Jurkat, Clone E6-1 (cell line): ENCODE measurements at places on chromosomes 11 and 22.
A peak's percentile ranks its signal among the peaks of the same experiment; 100 is the strongest.

DNA sequence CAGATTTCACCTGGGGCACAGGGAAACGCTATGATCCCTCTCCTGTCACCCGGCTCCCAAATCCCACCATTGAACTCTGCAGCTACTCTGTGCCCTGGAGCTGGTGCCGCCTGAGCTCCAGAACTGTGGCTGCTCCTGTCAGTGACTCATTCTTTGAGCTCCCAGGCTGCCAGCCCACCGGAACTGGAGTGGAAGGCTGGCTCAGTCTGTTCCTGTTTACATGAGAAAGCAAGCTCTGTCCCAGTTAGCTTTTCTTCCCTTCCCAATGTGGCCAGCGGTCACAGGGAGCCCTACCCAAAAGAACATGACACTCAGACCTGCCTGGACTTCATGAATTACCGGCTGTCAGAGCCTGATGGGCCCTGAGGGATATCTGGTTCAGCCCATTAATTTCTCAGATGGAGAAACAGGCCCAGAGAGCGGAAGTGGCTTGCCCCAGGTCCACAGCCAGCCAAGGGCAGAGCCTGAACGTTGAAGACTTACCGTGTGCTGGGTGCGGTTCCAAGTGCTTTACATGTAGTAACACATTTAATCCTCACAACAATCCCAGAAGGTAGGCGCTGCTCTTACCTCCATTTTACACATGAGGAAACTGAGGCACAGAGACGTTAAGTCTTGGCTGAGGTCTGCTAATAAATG lies 23.8 kb upstream of the IGSF22 start:
- DNase-seq, result no peak

GRCh38 chr11:102929972-102930371 lies 25.6 kb downstream of the MMP13 start:
- DNase-seq, result no peak

GRCh38 chr22:48224332-48224731 lies 1461.9 kb downstream of the TBC1D22A start:
- no peak for DNase-seq

DNA sequence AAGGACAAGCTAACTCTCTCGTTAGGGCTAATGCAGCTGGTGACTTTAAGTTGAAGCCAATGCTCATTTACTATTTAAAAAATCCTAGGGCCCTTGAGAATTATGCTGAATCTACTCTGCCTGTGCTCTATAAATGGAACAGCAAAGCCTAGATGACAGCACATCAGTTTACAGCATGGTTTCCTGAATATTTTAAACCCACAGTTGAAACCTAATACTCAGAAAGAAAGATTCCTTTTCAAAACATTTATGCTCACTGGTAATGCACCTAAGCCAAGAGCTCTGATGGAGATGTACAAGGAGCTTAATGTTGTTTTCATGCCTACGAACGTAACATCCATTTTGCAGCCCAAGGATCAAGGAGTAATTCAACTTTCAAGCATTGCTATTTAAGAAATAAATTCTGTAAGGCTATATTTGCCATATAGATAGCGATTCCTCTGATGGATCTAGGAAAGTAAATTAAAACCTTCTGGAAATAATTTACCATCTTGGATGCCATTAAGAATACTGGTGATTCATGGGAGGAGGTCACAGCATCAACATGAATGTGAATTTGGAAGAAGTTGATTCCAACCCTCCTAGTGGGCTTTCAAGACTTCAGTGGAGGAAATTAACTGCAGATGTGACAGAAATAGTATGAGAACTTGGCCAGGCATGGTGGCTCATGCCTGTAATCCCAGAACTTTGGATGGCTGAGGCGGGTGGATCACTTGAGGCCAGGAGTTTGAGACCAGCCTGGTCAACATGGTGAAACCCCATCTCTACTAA lies 14.5 kb downstream of the XNDC1N start:
- DNase-seq, result no peak

DNA sequence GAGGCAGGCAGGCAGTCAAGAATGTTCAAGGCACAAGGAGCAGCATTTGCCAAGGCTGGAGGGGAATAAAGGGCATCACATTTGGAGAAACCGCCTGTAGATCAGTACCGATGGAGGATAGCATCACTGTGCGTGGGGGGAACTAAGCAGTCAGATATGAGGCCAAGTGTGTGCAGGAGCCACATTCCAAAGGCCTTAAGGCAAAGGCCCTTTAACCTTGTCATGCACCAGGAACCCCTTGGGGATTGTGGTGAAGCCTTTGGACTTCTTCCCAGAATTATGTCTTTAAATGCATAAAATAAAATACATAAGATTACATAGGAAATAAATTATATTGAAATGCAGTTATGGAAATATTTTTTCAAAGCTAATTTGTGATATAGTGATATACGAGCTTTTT lies 532.1 kb downstream of the BUD13 start:
- no peak for DNase-seq

DNA sequence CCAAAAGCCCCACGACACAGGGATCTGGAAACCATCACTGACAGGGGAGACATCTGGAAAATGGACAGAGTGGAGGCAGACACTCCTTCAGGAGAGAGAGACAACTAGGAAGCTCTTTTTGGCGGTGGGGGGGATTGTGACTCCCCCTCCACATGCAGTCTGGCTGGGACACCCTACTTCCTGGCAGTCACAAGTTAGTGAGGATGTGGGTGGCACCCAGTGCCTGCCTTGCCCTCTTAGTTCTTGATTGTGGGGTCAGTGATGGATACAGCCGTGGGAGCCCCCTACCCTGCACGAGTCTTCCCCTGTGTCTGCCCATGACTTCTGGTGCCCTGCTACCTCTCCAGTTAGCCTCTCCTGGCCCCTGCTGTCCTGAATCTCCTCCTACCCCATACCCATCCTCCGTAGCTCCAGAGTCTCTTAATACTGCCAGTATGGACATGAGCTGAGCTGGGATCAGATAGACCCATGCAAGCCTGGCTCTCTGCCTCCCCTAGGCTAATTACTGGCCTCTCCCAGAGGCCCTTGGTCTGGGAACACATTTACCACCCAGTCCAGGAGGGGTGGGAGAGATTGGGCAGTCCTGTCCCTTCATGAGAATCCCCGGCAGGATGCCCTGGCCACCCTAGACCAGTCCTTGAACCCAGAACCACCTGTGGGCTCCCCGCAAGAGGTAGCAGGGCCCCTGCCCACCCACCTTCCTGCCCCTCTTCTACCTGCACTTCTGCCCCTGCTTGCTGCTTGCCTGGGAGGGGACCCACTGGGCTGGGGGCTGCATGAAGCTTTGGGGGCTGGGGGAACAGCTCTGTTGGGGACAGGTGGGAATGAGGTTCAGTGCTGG lies 22.8 kb downstream of the RHBDD3 start:
- no peak for DNase-seq

DNA sequence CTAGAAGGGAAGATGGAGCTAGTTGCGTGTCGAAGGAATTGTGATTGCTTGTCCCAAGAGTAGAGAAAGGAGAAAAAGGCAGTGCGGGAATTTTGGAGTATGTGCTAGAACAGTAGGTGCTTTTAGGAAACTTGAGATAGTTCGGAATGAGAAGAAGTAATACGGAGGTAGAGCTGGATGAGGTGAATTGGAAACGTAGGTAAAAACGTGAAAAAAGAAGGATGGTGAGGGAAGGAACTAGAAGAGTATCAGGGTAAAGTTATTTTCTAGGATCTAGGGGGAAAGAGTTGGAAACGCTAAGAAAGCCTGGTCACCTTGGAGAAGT lies 1.4 kb downstream of the CEP57 start:
- DNase-seq, result no peak

DNA sequence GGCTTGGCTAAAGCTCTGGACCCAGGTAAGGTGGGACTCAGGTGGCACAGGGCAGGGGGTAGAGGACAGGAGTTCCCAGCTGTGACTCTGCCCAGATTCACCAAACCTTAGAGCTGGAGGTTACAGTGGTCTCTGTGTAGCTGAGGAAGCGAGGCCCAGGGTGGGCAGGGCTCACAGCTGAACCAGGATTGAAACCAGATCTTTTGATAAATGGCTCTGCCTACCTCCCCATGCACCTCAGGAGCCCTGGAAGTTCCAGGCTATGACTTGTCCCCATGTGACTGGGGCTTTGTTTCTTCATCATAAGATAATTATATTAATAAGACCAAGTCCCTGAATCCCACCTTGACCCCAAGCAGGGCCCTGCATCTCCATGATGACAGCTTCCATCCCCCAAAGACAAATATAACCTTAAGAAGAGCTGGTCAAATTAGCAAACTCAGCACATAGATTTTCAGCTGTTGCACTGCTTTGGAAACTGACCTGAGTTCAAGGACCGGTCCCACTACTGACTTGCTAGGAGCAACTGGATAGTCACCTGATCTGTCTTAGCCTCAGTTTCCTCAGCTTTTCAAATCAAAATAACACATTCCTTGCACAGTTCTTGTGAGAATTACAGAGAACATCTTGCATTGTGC lies 21.3 kb upstream of the TSKU start:
- no peak for DNase-seq

DNA sequence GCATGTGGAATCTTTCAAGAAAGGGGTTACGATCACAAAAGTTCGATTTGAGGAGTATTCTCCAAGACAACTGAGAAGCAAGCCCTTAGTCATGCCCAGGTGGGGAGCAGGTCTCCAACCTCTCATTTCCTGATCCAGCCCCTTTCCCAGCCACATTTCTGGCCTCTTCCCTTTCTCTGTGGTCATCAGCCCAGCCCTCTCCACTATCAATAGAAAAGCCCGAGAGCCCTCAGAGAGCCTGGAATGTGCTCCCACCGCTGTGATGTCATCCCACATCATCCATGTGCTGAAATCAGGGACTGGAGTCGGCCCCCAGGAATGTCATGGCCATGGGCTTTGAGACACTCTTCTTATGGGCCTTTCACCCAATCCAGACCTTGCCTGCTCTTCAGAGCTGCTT lies 62.6 kb downstream of the KCNJ1 start:
- DNase-seq, result no peak

GRCh38 chr11:133814588-133815100 lies 30.7 kb downstream of the SPATA19 start:
- no peak for DNase-seq

- DNase-seq, result no peak
Observed at GRCh38 chr11:61477727-61478148, 30.8 kb upstream of the LRRC10B start.

DNA sequence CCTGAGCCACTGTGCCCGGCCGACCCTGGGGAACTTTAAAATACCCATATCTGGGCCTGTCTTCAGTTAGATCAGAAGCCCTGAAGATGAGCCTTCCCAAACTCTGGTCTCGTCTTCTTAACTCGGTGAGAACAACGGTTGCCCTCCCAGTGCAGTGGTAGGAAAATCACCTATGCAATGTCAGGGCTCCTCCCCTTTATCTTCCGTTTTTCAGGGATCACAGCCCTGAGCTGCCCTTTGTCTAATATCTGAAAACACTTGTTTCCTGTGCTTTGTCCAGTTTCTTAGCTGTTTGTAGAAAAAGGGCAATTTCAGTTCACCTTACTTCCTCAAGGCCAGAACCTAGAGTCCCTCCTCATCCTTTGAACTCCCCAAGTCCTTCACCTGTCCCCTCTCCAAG lies 9.4 kb downstream of the DRAP1 start:
- DNase-seq, result no peak

DNA sequence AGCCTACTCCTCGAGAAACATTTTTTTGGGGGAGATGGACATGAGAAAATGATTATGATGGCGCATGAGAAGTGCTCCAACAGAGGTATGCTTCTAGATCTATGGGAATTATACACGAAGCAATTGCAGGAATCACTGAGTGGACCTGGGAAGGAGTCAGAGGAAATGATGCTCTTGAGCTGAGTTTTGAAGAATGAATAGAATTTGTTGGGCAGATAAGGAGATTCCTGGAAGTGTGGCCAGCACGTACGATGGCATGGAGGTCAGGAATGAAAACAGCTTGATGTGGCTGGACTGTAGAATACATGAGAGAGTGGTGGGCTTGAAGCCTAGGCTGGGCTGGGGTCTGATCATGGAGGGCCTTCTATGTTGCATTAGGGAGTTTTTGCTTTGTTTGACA lies 31.7 kb downstream of the ADAMTS15 start:
- DNase-seq, result no peak

GRCh38 chr22:49663311-49663711 lies 164.4 kb downstream of the BRD1 start:
- no peak for DNase-seq

- no peak for DNase-seq
Observed at GRCh38 chr22:32518381-32518780, 43.8 kb downstream of the FBXO7 start.

DNA sequence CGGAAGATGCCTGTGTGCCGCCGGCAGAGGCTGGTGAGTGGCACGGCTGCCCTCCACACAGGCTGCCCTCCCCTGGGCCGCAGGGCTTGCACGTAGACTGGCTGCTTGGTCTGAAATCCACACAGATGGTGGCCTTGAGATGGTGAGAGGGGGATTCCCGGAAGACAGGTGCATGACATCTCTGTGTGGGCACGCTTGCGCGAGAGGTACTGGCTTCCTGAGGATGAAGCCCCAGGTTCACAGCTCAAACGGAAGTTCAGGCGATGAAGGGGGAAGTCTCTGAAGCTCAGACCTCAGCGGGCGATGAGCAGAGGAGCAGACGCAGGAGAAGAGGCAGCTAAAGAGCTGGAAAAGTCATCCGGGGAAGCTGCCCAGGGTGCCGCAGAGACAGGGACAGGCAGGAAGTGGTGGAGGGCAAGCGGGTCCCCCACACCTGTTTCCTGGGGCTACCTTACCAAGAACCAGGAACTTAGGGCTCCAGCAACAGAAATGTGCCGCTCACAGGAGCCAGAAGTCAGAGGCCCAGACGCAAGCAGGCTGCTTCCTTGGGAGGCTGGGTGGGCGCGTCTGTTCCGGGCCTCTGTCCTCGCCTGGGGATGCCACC lies 7.2 kb downstream of the CRELD2 start:
- peak; percentile 88 for DNase-seq

- peak; percentile 64 for DNase-seq
Observed at GRCh38 chr11:12241971-12242672, 131.7 kb downstream of the MICAL2 start.

- no peak for DNase-seq
Observed at GRCh38 chr11:67302571-67303131, 679 bp upstream of the SSH3 start.

- DNase-seq, result no peak
Observed at GRCh38 chr11:114678125-114679036, at the start of gene NXPE2. NXPE2 (plus strand) TSS chr11:114678527; CDS start chr11:114678576, 49 bp downstream.

DNA sequence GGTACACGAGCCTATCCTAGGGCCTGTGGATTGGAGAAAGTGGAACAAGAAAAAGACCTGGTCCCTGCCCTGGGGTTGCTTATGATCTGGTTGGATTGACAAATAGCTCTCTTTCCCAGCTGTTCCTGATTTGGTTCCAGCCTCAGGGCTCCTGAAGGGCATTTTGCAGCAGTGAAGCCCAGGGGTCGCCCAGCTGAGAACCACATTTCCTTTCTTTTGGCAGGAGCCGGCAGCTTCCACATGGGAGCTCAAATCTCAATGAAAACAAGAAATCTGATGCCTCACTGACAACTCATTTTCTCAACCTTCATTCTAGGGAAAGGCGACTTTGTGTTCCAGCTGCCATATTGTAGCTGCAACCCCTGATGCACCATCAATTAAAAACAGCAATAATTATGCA lies 140.6 kb upstream of the CADM1 start:
- no peak for DNase-seq

GRCh38 chr11:68857037-68857586 lies 15.4 kb upstream of the CPT1A start:
- no peak for DNase-seq

GRCh38 chr11:11937433-11937832 lies 71.0 kb downstream of the DKK3 start:
- no peak for DNase-seq
